ENCODE measurements at places on chromosomes 4 and X.

DNA sequence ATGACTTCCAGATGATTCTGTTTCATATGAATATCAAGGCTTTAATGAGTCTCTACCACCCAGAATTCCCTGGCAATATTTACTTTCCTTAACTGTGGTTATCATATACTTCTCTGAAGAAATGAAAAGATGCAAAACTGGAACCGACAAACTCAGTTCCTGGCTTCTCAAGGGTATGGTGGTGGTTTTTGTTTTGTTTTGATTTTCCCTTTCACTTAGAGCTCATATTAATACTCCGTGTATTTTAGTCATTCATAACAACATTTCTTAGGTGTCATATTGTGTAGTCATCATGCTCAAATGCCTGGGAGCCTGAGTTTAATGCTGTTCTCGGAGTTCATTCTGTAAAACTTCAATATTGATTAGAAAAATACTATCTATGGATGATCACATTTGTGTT is 665 bp downstream of the TRPC5OS start:
- no peak for DNase-seq

- DNase-seq, result no peak
These were observed 89.7 kb downstream of the BCOR start for GRCh38 chrX:40007756-40008705.

- DNase-seq, result peak; percentile 17
These were observed 66.3 kb downstream of the TSPAN7 start for GRCh38 chrX:38627683-38628082.

DNA sequence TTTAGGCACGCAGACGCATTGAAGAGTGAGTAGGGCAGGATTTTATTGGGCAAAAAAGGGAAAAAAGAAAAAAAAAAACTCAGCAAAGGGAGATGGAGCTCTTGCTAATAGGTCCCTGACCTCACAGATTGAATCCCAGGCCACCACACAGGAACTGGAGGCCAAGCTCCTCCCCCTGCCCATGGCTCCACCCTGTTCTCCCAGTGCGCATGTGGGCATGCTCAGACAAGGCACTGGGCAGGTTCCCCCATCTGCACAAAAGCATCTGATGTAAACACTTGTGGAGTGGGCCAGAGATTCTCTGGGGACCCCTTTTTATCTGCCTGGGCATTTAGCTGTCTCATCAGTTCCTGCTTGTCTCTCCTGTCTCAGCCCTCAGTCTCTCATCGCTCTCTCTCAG is 9.5 kb downstream of the FRMD7 start:
- DNase-seq, result no peak

DNA sequence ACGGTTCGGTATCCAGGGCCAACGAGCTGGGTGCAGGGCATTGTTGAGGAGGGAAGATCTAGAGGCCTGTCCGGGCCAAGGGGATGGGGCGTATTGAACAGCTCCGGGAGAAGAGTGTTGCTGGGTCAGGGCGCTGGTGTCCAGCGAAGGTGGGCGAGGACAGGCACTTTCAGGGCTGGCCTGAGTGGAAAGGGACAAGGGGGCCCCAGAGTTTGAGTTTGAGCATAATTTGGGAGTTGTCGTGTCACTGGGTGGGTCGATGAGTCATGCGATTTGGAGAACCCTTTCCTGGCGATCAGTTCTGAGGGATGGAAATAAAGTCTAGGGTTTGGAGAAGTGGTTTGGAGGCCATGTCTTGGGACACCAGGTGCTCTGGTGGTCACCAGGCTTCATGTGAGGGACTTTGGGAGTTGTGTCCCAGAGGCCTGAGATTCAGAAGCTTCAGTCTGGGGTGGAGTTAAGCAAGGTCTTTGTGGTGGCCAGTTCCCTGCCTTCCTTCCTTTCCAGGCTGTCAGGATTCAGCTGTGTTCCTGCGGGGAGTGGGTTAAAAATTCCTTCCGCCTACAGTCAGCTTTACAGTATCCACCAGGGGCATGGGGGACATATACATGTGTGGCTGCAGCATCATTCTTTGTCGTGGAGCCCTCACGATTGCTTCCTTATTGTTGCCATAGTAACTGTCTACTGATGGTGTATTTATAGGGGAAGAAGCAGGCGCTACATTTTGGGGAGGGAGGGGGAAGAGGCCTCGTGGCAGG is 504 bp downstream of the PRRG3 start:
- DNase-seq, result no peak
